Fibroblast of lung (primary cell): ENCODE measurements at places on chromosomes 16 and 17. TPM values are rescaled to one million over a fixed set of nuclear protein-coding genes. Genes with fewer than 3 reads are reported as not detected.

The KRTAP4-1 gene
- not detected in 2 replicates for total RNA-seq

The IRX5 gene
- total RNA-seq: under 0.01 and 0.17 TPM in 2 replicates

The TNS4 gene
- total RNA-seq: under 0.01 TPM in 1 of 2 replicates, not detected in the other

The NPIPA7 gene
- total RNA-seq: 0.51 and 1.7 TPM in 2 replicates

The HS3ST3A1 gene
- total RNA-seq: 28.5 and 48.7 TPM in 2 replicates

The PMFBP1 gene
- total RNA-seq: 0.17 and 0.51 TPM in 2 replicates

The CLCN7 gene
- total RNA-seq: 80.4 and 83.4 TPM in 2 replicates

The RHOT1 gene
- total RNA-seq: 44.7 and 58.8 TPM in 2 replicates

The NUPR1 gene
- total RNA-seq: 59.3 and 87.0 TPM in 2 replicates

The NPIPB13 gene
- 1.3 and 3.0 TPM in 2 replicates for total RNA-seq

The CTF1 gene
- 1.8 and 5.3 TPM in 2 replicates for total RNA-seq

The GPR142 gene
- not detected in 2 replicates for total RNA-seq

The IGF2BP1 gene
- total RNA-seq: under 0.01 TPM in 2 replicates

The USP10 gene
- total RNA-seq: 31.8 and 48.6 TPM in 2 replicates

The NLE1 gene
- total RNA-seq: 20.5 and 22.3 TPM in 2 replicates

The EVI2B gene
- total RNA-seq: 0.26 and 0.33 TPM in 2 replicates

The GPR139 gene
- not detected in 2 replicates for total RNA-seq

The TSPAN10 gene
- 1.0 and 3.0 TPM in 2 replicates for total RNA-seq

The HOXB8 gene
- 0.33 and 0.51 TPM in 2 replicates for total RNA-seq

The TMEM238L gene
- not detected in 2 replicates for total RNA-seq

The XYLT1 gene
- 12.3 and 21.8 TPM in 2 replicates for total RNA-seq

The CCDC78 gene
- total RNA-seq: 1.0 and 1.8 TPM in 2 replicates

The ICAM2 gene
- total RNA-seq: 2.6 and 3.5 TPM in 2 replicates

The CCDC200 gene
- not detected in 2 replicates for total RNA-seq

The ACE gene
- total RNA-seq: 2.5 and 2.6 TPM in 2 replicates

The RCVRN gene
- not detected in 2 replicates for total RNA-seq

The CIITA gene
- 0.51 and 0.66 TPM in 2 replicates for total RNA-seq

The AXIN1 gene
- 18.2 and 18.7 TPM in 2 replicates for total RNA-seq

The CCL13 gene
- under 0.01 TPM in 1 of 2 replicates, not detected in the other for total RNA-seq

The LPCAT2 gene
- 13.1 and 17.8 TPM in 2 replicates for total RNA-seq

The KREMEN2 gene
- not detected in 2 replicates for total RNA-seq

The COG8 gene
- 29.2 and 31.1 TPM in 2 replicates for total RNA-seq

The HS3ST2 gene
- total RNA-seq: not detected in 2 replicates

The SLC16A11 gene
- total RNA-seq: under 0.01 and 0.17 TPM in 2 replicates

The ADAD2 gene
- not detected in 2 replicates for total RNA-seq

The OR2C1 gene
- under 0.01 and 0.17 TPM in 2 replicates for total RNA-seq

The GPRC5C gene
- 1.5 and 14.6 TPM in 2 replicates for total RNA-seq

The COPZ2 gene
- 49.8 and 63.1 TPM in 2 replicates for total RNA-seq

The SLC6A4 gene
- total RNA-seq: under 0.01 TPM in 1 of 2 replicates, not detected in the other

The CLEC10A gene
- not detected in 2 replicates for total RNA-seq

The MYL11 gene
- total RNA-seq: not detected in 2 replicates

The DCAF7 gene
- total RNA-seq: 10.0 and 13.9 TPM in 2 replicates

The GAS7 gene
- total RNA-seq: 2.6 and 6.4 TPM in 2 replicates

The SPATA22 gene
- total RNA-seq: 0.17 and 0.51 TPM in 2 replicates

The PERCC1 gene
- total RNA-seq: not detected in 2 replicates

The CD68 gene
- total RNA-seq: 16.2 and 29.4 TPM in 2 replicates

The CSH1 gene
- total RNA-seq: not detected in 2 replicates

The ABCA8 gene
- total RNA-seq: 42.6 and 47.2 TPM in 2 replicates

The KCNH4 gene
- total RNA-seq: not detected in 2 replicates

The GFAP gene
- total RNA-seq: 0.26 and 1.3 TPM in 2 replicates

The PLLP gene
- not detected in 2 replicates for total RNA-seq

The CLDN7 gene
- 2.6 and 17.2 TPM in 2 replicates for total RNA-seq

The FOXC2 gene
- 0.26 and 0.50 TPM in 2 replicates for total RNA-seq

The PLEKHH3 gene
- 19.3 and 24.6 TPM in 2 replicates for total RNA-seq

The SPN gene
- total RNA-seq: not detected in 2 replicates

The EFNB3 gene
- 0.26 and 0.33 TPM in 2 replicates for total RNA-seq

The SCARF1 gene
- 0.77 and 0.99 TPM in 2 replicates for total RNA-seq

The TEN1 gene
- 9.4 and 12.6 TPM in 2 replicates for total RNA-seq

The SOST gene
- not detected in 2 replicates for total RNA-seq
